ENCODE measurements at places on chromosomes 7 and 10.

DNA sequence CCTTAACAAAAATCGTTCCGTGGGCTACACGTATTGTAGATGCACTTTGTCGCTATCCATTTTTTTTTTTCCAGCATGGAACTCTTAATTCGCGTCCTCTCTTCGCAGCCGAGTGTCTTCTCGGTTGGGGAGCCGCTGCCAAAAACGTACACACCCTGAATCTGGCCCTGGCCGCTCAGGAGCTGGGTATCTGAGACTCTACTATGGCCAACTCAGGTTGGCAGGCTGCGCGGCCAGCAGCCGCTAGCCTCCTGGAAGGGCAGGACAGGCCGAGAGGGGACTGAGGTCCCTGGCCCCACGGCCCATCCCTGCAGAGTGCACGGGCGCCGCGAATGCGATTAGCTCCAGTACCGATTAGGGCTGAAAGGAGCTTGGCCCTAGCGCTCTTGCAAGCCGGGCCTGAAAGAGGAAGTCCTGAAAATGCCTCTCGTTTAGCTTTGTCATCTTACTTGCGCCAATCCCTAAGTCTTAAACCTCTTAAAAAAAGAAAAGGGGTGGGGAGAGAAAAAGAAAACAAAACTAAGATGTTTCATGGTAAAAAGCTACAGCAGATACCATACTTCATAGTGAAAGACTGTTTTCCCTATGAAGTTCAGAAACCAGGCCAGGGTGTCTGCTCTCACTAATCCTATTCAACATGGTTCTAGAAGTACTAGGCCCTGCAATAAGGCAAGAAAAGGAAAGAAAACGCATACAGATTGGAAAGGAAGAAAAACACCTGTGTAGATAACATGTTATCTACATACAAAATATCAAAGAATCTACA, 113.2 kb upstream of the RHEB start:
- DNase-seq = peak; percentile 30

DNA sequence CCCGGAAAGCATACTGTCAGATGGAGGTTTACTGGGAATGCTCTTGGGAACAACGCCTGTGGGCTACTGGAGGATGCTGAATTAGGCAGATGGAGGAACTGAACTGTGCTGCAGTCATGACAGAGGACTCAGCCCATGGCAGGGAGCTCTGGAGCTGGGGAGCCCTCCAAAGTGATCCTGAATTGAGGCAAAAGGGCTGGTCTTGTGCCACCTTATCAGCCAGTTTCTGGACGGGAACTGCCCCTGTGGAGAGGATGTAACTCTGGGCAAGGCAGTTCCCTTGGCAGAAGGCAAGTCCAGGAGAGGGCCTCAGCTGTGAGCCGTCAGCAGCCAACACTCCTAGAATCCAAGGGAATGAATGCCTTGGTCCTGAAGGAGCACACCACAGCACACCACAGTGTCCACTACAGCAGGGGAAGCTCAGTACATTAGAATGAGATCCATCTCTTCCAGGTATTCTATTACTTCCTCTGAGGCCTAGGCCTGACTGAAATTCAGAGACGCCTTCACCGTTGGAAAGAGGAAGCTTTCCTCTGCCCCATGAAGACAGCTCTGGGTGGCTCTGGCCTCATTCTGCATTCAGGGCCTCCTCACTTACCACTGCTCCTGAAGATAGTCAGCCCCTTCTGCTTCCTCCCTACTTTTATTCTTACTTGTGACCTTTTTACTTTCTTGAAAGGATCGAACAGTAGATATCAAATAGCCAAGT, 139.6 kb upstream of the GPR26 start:
- no peak for DNase-seq

- DNase-seq = no peak
These were observed 30.7 kb upstream of the EPC1 start for GRCh38 chr10:32377458-32378259.

GRCh38 chr7:127786184-127786583, 134.2 kb downstream of the SND1 start:
- DNase-seq = no peak

GRCh38 chr10:25758041-25758457, 176.0 kb upstream of the MYO3A start:
- DNase-seq = no peak

- no peak for DNase-seq
These were observed 51.9 kb downstream of the PLPP4 start for GRCh38 chr10:120508966-120509365.

DNA sequence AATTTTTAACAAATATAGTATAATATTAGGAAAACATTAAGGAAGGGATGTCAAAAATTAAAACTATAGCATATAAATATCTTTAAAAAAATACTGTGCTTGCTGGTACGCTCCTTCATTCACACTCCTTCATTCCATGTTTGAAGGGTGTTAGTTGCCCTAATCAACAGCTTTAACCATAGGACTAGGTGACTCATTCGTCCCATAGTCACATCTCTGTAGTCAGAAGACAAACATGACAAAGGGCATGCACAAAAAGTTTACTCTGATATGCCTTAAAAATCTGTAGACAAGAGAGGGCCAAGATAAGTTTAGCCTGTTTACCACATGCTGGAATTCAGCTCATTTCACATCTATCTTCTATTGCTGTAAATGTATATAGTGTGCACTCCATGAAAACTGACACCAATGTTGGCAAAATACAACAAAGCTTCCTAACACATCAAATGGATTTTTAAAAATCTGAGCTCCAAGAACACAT, 646 bp downstream of the FAM13C start:
- no peak for DNase-seq

DNA sequence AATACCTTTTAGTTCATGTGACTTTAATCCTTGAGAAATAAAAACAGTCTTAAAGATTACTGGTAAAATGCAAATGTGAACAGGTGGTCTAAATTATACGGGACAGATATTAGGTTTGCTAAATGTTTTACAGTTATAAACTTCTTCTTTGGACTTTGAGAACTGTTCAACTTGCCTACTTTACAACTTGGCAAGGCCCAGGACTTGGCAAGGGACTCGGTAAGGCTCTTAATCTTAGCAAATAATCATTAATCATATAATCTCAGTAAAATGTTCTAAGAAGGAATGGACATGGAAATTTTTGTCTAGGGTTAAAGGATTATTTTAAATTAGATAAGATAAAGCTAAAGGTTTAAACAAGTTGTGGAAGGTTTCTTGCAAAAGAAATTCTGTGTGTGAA, 4.8 kb upstream of the UBE2D4 start:
- DNase-seq = no peak

DNA sequence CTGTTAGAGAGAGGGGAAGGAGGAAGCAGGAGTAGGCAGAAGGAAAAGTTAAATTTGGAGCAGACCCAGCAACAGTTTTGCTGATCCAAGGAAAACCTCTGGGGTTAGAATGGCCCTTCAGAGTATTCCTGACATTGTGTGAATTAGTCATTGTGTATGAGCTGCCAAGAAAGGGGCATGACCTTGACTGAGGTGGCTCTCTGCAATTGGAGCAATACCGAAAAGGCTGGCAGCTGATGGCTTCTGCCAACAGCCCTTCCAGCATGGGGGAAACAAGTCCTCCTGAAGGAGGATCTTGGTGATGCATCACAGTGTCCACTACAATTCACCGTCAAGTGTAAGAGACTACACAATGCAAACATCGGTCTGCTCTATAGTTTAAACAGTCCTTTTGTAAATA, 20.6 kb upstream of the WASL start:
- DNase-seq = no peak

DNA sequence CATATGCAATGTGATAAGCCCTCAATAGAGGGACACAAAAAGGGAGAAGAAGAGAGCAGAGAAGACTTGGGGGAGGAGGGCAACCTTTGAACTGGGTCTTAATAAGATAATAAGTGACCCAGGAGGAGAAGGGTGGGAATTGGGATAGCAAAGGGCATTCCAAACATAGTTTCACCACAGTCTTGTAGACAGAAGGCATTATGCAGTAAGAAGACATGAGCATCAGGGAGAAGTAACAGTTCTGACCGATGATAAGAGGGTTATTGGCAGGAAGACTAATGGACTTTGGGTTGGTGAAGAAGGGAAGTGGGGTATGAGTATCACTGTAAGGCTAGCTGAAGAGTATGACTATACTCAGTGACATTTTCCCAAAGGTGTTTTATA, 63.6 kb downstream of the TES start:
- no peak for DNase-seq

GRCh38 chr10:120684226-120684625, 166.9 kb upstream of the WDR11 start:
- DNase-seq = no peak

DNA sequence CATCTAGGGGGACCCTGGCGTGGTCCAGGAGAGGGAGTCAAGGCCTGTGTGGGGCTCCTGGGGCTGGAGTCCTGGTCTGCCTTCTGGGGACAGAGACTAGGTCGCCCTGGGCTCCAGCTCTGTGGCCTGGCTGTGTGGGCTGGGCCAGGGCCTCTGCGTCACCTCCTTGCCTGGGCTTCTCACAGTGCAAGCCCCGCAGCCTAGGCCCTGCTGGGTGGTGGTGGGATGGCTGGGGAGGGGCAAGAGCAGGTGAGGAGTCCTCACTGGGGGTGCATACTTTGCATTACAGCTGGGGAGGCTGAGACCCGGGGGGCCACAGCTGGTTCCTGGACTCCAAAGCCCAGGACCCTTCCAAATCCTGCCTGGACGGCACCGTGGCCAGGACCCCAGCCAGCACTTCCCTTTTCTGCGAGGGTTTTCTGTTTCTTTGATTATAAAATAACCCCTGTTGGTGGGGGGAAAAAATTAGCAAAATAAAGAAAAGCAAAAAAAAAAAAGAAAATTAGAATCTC, 23.5 kb downstream of the PWWP2B start:
- no peak for DNase-seq

- DNase-seq = no peak
These were observed 511.7 kb downstream of the PLXDC2 start for GRCh38 chr10:20327954-20328353.

DNA sequence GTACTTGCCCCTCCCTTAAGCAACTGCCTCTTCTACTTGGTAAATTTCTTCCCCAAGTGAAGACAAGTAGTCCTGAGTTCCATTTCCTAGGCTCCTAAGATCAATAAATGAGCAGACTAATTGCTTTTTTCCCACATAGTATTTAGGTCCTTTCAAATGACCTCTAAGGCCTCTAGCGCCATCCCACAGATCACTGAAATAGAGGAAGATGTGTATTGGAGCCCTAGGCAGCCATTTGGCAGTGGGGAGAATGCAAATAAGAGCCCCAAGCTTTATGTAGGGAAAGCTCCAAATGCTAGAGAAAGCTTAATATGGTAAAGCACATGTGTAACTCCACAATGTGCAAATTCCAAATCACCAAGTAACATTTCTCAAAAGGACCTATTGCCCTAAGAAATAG, 316.5 kb upstream of the PHF14 start:
- no peak for DNase-seq

DNA sequence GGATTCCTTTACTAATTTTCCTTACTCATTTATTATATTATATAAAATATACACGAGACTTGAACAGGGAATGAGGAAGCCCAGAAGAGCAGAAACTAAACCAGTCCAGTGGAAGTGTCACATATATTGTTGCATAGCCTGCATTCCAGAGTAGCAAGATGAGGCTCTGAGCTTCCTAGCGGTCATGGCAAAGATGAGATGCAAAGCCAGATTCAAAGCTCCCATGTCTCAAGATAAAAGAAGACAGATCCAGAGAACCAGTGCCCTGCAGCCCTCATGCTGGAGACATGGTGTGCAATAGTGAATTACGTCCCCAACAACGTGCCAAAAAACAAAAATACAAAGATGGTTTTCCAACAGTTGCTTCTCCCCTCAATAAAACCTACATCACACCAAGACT, 59.7 kb downstream of the COBL start:
- no peak for DNase-seq

GRCh38 chr7:148723846-148724245, 25.1 kb downstream of the CUL1 start:
- no peak for DNase-seq

DNA sequence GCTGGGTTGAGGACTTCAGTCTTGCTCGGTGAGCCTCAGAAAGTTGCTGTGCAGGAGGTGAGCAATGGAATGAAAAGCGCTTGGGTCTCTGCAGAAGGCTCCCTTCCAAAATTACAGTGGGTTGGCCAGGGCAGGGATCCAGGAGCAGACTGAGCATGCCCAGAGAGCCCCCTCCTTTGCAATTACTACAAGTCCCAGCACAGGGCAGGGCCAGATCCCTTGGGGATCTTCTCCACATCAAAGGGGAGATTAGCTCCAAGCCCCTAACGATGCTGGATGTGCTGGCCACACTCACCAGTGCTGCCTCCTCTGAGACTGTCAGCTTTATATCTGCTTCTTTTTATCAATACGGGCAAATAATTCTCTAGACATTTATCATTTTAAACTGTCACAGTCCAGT, 337.5 kb downstream of the RPS24 start:
- DNase-seq = no peak

DNA sequence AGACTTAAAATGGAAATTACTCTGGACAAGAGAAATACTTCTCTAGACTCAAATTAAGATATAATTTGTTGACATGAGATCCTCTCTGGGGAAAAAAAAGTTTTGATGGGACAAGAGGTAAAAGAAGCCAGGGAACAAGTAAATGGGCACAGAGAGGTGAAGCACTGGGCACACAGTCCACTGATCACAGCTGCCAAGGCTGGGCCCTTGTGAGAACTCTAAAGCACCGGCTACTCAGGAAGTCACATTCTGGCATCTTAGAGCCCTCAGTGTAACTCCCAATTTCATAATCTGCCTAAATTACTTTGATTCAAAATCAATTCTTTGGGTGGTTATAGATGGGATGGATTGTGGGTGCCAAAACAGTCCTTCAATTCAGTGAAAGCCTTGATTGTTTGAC, 123.2 kb upstream of the CACNA2D1 start:
- DNase-seq = no peak

DNA sequence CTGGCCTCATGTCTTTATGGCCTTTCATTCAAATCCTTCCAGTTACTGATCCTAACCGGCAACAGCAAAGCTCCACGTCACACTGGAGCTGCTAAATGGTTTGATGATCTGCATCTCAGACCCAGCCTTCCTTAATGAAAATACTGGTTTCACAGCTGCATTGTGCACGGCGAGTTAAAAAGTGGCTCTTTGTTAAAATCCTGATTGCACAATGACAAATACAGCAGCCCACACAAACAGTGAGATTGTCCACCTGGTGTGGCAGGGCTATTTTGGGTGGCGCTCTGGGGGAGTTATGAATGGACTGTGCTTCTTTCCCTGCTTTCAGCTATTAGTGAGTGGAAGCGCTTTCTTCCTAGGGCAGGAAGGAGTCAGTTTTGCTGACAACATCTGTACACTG, 63.4 kb upstream of the C1QL3 start:
- no peak for DNase-seq

- no peak for DNase-seq
These were observed 100.6 kb downstream of the LYZL1 start for GRCh38 chr10:29389493-29389892.

GRCh38 chr7:20793694-20794394, 7.2 kb upstream of the SP8 start:
- DNase-seq = no peak

- DNase-seq = no peak
These were observed 52.5 kb downstream of the CDHR3 start for GRCh38 chr7:106015381-106016218.

- DNase-seq = no peak
These were observed 137.5 kb downstream of the ZNF365 start for GRCh38 chr10:62511656-62512055.

DNA sequence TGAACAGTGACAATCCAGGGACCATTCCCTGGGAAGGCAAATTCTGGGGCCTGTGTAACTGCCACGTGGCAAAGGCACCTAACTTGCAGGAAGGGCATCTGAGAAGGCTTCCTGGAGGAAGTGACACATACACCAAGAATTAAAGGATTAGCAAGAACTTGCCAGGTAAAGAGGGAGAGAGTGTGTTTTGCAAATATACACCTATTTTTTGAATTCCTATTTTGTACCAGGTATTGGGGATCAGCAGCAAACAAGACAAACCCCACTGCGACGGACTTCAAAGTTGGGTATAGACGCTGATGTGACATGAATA, 206.5 kb upstream of the ZMIZ1 start:
- DNase-seq = no peak
